GM12891 (cell line): ENCODE measurements at places on chromosomes 1 and 21.

DNA sequence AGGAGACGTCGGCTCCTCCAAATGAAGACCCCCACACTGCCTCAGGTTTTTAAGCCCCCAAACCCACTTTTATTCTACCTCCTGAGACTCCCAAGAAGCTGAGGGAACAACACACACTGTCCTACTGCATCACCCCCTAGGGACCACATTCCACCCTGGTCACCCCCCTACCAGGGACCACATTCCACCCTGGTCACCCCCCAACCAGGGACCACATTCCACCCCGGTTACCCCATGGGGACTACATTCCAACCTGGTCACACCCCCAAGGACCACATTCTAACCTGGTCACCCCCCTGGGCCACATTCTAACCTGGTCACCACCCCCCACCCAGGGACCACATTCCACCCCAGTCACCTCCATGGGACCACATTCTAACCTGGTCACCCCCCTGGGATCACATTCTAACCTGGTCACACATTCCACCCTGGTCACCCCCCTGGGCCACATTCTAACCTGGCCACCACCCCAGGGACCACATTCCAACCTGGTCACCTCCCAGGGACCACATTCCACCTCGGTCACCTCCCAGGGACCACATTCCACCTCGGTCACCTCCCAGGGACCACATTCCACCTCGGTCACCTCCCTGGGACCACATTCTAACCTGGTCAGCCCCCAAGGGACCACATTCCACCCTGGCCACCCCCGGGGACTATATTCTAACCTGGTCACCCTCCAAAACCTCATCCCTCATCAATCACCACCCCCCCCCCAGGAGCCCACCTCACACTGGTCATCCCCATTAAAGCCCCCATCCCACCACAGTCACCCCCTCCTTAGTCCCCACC lies 587.6 kb downstream of the NPHP4 start:
- DNase-seq, result no peak

DNA sequence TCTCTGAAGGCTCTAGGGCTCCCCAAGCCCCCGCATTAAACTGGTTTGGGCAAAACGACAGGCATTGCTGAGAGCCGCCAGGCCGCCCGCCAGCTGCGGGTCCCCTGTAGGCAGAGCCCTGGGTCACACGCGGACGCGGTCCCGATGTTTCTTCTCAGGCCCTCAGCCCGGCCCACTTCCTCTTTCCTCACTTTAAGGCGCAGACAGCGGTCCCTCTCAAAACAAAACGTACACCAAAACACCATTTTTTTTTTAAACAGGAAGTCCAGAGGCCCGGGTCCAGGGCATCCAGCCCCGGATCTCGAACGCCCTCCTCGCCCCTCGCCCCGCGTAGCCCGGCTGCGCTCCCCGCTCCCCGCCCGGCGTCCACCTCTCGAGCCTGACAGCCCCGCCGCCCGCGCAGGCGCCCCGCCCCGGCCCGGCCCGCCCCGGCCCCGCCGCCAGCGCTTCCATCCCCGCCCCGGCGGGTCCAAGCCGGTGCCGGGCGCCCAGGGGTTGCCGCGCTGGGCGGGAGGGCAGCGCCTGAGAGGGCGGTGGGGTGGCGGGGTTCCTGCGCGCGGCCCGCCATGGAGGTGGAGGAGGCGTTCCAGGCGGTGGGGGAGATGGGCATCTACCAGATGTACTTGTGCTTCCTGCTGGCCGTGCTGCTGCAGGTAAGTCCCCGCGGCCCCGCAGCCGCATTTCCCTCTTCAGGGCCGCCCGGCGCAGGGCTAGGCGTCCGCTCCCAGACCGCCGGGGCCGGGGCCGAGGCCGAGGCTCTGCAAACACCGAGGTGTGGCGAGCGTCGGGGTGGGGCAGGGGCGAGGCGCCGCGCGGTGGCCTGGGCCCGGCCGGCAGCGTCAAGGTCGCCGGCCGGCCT lies at the start of gene SLC22A15:
Gene SLC22A15 (plus strand): TSS at position 452 of the 859 bp plus-strand sequence. CDS start 115 bp downstream, at position 567.
- peak; percentile 46 for DNase-seq

DNA sequence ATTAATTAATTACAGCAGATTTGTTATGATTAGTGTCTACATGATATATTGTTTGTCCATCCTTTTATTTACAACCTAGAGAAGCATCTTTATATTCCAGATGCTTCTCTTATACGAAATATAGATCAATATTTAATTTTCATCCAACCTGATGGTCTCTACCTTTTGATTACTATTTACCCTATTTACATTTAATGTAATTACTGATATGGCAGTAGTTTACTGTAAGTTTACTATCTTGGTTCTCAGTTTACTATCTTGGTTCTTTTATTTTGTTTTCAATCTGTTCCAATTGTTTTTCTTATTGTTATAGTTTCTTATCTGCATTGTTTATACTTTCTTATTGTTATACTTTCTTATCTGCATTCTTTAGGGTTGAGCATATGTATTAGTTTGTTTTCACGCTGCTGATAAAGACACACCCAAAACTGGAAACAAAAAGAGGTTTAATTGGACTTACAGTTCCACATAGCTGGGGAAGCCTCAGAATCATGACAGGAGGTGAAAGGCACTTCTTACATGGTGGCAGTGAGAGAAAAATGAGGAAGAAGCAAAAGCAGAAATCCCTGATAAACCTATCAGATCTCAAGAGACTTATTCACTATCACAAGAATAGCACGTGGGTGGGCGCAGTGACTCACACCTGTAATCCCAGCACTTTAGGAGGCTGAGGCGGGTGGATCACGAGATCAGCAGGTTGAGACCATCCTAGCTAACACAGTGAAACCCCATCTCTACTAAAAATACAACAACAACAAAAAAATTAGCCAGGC lies 28.9 kb downstream of the FAF1 start:
- no peak for DNase-seq

DNA sequence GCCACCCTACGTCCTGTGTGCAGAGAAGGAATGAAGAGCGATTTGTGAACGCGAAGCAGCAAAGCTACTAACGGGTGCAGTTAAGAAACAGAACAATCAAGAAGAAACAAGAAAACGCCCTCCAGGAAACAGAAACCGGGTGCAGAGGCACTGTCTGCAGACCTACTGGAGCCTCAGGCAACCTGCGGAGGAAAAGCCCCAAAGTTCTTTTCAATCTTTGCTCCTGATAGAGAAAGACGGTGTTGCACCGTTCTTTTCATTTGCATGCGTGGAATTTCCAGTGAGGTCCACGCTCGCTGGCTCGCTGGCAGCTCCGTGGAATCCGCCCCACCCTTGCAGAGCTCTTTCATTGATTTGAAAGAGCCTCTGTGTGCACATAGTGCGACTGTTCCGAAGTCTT lies 37.0 kb upstream of the PDE9A start:
- no peak for DNase-seq

DNA sequence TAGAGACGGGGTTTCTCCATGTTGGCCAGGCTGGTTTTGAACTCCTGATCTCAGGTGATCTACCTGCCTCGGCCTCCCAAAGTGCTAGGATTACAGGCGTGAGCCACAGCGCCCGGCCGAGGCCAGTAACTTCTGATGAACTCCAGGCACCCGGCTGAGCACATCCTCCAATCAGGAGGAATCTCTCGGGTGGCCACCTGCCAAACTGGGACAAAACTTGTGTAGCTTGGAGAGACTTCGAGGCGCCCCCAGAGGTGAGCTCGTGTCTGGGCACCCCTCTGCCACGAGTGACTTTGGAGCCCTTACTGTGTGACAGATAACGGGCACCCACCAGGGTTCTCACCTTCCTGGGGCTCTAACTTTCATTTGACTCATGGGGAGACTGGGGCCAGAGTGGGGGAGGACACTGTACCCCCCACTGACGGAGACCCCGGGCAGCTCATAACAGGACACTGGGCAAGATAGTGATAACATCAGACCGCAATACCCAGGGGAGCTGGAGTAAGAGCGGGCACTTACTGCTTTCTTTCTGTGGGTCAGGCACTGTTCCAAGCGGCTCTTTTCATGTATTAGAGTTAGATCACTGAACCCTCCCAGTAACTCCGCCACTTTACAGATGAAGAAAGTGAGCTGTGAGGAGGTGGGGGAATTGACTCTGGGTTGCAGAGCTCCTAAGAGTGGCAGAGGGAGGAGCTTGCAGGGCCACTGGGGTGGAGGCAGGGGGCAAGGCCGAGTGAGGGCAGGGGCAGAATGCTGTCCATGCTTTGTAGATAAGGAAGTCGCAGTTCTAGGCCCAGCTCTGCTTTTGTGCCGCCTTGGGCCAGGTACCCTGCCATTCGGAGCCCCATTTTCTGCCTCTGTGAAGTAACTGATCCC lies 1.9 kb upstream of the PADI2 start:
- no peak for DNase-seq

GRCh38 chr1:99648107-99648506 lies 2.2 kb downstream of the PALMD start:
- no peak for DNase-seq

DNA sequence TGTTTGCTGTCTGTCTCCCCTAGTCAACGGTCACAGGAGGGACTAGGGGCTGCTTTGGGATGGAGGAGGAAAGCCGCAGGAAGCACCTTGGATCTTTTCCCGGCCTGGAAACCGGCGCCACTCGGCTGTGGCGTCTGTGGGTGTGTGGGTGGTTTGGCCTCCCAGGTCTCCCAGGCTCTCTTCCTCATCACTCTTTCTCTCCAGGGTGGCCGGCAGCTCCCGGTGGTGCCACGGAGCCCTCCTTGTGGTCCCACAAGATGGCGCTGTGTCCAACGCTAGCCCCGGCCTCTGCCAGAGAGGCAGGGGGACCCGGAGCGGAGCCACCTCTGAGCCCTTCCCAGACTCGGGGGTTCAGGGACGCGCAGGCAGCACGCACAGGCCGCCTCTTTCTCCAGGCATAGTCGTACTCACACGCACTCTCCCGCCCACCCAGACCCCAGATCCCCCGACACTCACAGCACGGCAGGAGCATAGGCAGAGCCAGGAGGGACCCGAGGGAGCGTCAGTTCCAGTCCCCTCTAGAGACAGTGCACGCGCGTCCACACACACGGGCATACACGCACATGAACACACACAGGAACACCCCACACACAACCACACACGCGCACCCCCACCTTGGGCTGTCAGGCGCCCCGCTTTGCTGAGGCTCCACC lies 31.2 kb downstream of the CDCP2 start:
- peak; percentile 87 for DNase-seq

- DNase-seq, result no peak
These were observed 255.7 kb downstream of the GRIK1 start for GRCh38 chr21:29684106-29684505.

DNA sequence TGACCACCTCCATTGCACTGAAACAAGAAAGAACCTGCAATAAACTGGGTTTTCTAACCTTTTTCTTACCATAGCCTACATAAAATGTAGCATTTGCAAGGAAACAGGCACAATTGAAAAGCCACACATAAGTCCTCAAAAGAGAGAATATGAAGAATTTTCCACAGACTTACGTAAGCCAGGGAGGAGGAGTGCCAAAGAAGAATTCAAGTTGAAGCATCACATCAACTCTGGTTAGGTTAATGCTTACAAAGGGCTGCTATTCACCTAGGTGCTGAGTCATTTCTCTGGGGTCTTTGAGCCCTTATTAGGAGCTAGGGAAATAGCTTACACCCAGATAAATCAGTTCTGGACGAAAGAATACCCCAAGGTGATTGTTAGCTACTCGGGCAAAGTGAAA lies 9.6 kb downstream of the OSCP1 start:
- DNase-seq, result no peak

DNA sequence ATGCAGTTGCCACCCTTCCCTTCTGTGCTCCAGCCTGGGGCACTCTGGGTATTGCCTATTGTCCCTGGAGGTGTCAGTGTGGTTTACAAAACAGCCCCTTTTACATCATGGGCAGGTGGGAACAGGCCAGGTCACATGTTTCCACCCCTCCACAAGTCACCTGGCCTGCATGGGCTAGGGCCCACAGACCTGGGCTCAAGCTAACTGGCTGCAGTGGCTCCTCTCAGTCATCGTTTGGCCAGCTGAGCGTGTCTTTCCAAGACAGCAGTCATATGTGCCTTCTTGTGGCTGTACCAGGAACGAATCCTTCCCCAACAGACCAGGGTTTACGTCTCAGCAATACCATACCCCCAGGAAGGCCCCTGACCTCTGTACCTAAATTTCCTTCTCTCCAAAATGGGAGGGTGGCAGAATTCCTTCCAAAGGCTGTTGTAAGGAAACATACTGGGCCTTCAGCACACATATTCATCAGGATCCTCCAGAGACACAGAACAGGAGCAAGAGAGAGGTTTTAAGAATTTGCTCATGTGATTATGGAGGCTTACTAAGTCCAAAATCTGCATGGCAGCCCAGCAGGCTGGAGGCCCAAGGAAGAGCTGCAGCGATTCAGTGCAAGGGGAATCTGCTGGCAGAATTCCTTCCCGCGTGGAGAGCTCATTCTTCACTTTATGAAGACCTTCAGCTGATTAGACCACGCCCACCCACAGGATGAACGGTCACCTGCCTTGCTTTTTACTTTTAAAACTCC lies 10.6 kb upstream of the TAS1R2 start:
- DNase-seq, result no peak

- no peak for DNase-seq
These were observed 18.5 kb downstream of the CHAF1B start for GRCh38 chr21:36403713-36404112.

DNA sequence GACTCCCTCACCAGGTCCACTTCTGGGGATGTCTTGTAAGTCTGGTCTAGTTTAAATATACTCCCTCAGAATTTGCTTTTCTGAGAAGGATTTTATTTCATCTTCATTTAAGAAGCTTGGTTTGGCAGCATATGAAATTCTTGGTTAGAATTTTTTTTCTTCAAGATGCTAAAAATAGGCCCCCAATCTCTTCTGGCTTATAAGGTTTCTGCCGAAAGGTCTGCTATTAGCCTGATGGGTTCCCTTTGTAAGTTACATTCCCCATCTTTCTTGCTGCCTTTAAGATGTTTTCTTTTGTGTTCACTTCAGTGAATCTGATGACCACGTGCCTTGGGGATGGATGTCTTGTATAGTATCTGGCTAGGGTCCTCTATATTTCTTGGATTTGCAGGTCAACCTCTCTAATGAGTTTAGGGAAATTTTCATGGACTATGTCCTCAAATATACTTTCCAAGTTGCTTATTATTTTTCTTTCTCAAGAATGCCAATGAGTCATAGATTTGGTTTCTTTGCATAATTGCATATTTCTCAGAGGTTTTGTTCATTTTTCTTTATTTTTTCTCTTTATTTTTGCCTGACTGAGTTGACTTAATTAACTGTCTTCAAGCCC lies 19.4 kb downstream of the TCP10L start:
- no peak for DNase-seq

- no peak for DNase-seq
These were observed 65.2 kb downstream of the SYT2 start for GRCh38 chr1:202645097-202645476.

DNA sequence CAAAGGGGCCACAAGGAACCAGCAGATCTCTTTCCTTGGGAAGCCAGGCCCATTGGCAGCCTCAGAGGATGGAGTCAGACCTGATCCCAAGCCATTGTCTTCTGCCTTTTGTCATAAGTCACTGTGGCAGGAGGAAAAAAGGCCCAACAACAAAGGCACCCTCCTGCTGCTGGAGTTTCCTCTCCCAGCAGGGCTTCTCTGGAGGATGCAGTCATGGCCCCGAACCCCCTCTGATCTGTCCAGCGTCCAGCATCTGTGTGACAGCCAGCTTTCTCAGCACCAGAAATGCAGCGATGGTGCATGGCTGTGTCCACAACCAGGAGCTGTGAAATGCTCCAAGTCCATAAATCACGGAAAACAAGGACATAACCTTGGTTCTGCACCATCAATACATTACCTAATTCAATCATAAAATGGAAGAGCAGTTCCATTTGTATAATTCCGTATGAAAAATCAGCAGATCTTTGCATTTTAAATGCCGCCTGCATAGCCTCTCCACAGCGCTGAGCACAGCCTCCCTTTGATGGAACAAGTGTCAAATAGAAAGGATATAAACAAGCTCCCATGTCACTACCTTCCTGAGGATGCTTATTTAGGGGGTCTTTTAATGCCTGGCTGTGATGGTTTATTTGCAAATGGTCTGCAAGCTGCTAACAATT lies 30.6 kb downstream of the AJAP1 start:
- no peak for DNase-seq
